ENCODE measurements at places on chromosomes 16 and 17. TPM values are rescaled to one million over a fixed set of nuclear protein-coding genes. Genes with fewer than 3 reads are reported as not detected.

The OR1F1 gene
- total RNA-seq: not detected

The HOXB6 gene
- total RNA-seq: 0.28 TPM

The ABCC6 gene
- total RNA-seq: 0.08 TPM

The UBALD1 gene
- 12.7 TPM for total RNA-seq

The SLC43A2 gene
- total RNA-seq: 3.6 TPM

The TPSG1 gene
- 0.24 TPM for total RNA-seq

The TERB1 gene
- total RNA-seq: 0.08 TPM

The RILP gene
- 5.3 TPM for total RNA-seq

The PABPN1L gene
- not detected for total RNA-seq

- ATAC-seq: no peak
Observed at GRCh38 chr17:60269417-60269816, 119.6 kb downstream of the CA4 start.

DNA sequence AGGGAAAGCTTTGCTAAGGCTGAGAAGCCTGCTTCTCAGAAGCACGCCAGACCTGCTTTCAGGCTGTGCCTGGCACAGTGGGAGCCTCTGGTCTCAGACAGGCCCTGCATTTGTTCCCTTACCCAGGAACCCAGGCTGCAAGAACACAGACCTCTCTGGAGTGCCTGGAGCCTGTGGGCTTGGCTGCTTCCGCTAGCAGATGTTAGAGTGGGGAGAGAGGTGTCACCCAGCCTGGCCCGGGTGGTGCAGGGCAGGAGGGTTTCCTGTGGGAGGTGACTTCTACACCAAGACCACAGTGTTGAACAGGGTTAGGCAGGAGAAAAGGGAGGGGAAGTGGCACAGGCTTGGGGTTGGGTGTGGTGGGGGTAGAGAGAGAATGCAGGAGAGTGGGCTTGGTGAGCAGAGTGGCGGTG lies 35.8 kb upstream of the ADGRG1 start:
- no peak for ATAC-seq

DNA sequence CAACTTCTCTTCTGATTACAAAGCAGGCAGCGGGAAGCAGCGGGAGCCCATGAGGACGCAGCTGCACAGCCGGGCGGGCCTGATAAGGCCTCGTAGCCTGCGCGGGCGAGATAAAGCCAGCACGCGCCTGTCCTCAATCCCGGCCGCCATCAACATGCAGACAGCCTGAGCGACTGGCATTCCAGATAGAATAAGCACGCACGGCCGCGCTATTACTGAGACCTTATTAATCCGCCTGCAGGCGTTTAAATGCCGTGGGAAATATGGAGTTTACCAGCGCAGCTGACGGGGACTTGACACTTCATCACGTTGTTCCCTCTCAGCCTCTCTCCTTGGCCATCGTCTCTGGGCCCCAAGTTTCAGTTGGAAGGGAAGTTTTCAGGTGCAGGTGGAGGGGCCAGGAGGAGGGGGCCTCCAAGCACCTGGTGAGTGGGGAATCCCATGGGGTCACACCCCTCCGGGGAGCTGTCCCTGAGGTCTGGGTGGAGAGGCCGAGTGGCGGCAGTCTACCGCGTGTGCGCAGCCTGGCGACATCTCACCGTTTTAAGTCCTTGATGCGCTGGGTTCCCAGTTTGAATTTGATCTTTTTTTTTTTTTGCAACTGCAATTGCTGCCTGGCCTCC lies 27.3 kb upstream of the CBFA2T3 start:
- no peak for ATAC-seq

GRCh38 chr16:30956601-30957455 lies 726 bp upstream of the SETD1A start:
- peak; percentile 78 for ATAC-seq

DNA sequence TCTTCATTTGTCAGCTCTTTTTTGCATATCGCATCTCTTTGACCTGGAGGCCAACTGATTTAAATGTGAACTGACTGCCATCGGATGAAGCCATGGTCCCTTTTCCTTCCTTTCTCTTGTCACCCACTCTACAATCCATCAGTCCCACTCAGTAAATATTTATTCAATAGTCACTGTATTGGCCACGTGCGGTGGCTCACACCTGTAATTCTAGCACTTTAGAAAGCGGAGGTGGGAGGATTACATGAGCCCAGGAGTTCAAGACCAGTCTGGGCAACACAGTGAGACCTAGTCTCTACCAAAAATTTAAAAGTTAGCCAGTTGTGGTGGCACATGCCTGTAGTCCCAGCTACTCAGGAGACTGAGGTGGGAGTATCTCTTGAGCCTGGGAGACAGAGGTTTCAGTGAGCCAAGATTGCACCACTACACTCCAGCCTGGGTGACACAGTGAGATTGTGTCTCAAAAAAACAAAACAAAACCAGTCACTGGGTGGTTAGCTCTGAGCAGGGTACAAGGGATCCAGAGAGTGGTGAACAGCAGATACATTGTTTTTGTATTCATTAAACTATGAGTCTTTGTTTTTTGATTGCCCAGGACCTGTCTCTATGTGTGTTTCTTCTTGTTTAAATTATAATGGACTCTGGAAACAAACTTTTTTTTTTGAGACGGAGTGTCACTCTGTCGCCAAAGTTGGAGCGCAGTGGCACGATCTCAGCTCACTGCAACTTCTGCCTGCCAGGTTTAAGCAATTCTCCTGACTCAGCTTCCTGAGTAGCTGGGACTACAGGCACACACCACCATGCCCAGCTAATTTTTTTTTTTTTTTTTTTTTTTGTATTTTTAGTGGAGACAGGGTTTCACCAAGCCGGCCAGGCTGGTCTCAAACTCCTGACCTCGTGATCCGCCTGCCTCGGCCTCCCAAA lies 6.9 kb downstream of the PHAF1 start:
- ATAC-seq: no peak

- no peak for ATAC-seq
Observed at GRCh38 chr16:29708917-29709600, 30.1 kb downstream of the QPRT start.

GRCh38 chr16:65494609-65495008 lies 372.7 kb upstream of the CDH11 start:
- ATAC-seq: no peak

- ATAC-seq: no peak
Observed at GRCh38 chr16:86923656-86924055, 345.3 kb downstream of the FOXL1 start.

DNA sequence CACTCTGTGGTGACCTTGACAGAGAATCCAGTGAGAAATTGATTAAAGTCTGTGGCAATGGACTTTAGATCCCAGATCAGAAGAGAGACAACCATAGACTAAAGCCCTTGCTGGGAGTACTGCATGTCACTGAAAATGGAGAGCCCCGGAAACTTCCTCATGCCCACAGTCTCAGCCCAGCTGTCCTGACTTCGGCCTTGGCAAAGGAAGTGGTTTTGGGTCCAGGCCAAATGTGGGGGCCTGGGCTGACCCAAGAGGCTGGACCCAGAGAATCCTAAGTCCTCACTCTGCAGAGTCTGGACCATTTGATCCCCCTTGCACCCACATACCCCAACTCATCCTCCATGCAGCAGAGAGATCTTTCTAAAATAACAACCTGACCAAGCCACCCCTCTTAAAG lies 4.7 kb upstream of the BEAN1 start:
- ATAC-seq: no peak

GRCh38 chr16:23420011-23420410 lies 33.0 kb downstream of the COG7 start:
- ATAC-seq: no peak

GRCh38 chr16:67979955-67980678 lies at the start of gene DPEP3:
Gene DPEP3, minus strand, starts transcription at chr16:67980499. Its CDS starts 119 bp downstream, at chr16:67980380.
- no peak for ATAC-seq

DNA sequence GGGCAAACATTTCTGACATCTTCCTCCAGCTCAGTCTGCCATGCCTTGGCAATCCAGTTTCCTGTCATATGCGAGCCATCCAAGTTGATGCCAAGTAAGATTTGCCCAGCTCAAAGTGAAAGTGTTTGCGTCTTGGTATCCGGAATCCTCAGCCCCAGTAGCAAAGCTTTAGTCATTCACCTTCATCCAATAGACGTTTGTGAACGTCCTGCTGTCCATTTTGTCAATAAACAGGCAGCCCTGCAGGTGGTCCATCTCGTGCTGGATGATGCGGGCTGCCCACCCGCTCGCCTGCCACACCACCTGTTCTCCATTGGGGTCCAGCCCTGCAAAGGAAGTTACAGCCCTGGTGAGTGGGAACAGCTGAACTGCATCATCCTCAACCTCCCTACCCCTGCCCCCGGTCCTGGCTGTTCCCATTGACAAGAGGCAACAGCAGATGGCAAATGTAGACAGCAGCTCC lies 1.5 kb downstream of the PDF start:
- no peak for ATAC-seq

GRCh38 chr16:3095869-3096268 lies 3.2 kb downstream of the ZSCAN10 start:
- no peak for ATAC-seq

- ATAC-seq: no peak
Observed at GRCh38 chr16:79303206-79303605, 297.3 kb downstream of the MAF start.

DNA sequence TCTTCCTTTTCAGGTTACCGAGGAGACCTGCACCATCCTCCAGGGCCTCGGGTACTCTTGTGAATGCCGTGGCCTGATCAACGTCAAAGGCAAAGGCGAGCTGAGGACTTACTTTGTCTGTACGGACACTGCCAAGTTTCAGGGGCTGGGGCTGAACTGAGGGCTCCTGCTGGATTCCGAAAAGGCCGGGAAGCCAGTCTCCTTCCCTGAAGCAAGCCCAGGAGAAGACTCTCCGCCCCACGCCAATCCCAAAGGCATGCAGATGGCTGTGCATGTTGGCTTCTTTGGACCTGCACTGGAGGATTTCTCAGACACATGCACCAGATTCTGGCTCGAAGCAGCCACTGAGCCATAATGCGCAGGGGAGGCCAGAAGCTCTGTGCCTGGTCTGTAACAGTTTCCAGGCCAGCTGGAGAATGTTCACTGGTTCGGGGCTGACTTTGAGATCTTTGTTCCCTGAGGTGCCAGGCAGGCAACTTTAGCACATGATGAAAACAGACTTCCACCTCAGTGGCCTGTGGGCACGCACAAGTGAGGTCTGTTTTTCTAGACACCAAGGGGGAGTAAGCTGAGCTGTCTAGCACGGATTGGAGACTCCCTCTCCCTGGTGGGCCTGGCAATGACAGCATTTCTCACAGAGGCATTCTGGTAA lies 49.1 kb downstream of the ADCY7 start:
- no peak for ATAC-seq

DNA sequence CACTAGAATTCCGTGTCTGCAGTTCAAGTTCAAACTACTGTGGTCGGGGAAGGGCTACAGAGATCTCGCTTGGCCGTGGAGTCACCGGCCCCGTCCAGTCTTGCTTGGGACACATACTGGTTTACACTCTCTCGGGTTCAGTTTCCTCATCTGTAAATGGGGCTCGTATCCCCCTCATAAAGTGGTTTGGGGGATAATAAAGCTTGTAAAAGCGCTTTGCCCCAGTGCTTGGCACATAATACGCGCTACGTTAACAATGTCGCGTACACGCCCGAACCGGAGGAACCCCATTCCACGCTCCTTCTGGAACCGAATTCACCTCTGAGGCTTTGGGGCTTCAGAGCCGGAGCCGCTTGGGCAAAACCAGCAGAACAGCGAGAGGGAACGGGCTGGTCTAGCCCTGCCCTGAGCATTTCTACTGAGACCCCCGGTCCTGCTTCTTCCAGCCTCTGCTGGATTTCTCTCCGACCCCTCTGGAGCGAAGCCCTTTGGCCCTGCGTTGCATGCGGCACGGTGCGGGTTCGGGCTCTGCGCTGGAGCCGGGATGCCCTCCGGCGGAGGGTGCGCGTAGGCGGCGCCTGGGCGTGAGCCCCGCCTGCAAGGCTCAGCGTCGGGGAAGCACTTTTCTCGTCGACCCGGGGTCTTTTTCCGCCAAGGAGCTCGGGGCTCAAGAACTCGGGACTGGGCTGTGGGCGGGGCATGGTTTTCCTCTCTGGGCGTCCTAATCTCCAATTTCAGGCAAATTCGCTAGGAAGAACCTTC lies 26.1 kb upstream of the HOXB13 start:
- no peak for ATAC-seq

DNA sequence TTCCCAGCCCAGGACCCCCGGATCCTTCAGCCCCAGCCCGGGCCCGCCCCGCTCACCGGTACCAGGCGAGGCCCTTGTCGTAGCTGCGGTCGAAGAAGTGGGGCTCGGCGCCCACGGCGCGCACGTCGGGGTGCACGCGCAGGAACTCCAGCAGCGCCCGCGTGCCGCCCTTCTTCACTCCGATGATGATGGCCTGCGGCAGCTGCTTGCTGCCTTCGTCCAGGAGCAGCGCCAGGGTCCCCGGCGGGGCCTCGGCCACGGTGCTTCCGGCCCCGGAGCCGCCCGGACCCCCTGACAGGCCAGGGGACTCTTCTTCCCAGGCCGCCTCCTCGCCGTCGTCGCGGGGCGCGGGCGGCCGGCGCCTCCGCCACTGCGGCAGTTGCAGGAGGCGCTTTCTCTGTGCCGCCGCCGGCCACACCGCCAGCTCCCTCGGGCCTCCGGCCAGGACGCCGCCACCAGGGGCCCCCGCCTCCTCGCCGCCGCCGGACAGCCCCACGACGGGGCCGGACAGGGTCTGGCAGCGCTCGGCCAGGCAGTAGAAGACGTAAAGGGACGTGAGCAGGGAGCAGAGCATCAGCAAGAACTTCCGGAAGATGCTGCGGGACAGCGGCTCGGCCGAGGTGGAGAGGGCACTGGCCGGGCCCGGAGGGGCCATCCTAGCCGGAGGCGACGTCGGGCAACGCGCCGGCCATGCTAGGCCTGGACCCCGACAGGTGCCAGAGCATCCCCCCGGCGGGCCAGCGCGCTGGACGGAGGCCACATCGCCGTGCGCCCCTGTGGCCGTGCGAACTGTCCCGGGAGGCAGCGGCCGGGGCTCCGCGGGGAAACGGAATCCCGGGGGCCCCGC lies 1.0 kb downstream of the HS3ST3A1 start:
- ATAC-seq: peak; percentile 18

GRCh38 chr17:32915245-32915644 lies 12.7 kb upstream of the TMEM98 start:
- ATAC-seq: no peak

DNA sequence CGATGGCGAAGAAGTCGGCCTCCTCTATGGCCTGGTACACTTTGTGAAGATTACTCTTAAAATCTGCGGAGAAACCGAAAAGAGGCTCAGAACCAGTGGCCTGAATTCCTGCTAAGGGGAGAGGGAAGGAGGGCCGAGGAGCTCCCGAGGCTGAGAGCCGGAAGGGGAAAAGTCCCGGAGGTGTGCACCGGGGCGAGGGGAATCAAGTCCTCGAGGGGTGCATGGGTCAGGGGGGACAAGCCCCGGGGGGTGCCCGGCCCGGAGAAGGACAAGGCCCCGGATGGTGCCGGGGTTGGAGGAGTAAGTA lies 495 bp downstream of the PARN start:
- ATAC-seq: no peak

DNA sequence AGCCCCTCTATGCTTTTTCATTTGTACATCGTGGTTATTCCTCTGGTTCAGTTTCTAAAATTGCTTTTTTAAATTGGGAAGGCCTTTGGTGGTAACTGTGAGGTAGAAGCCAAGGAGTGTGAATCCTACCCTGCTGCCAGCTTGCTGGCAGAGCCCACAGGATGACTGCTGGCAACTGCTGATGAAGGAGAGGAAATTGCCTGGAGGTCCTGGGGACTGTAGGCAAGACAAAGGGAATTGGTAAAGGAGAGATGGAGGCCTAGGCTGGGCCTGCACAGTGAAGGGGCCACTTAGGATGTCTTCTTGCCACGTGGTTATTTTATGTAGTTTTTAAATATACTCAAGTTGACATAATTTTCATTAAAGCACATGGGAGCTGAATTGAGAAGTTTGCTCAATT lies 15.8 kb downstream of the C17orf58 start:
- ATAC-seq: no peak
